ENCODE measurements at places on chromosomes 7 and 10. TPM values are rescaled to one million over a fixed set of nuclear protein-coding genes. Genes with fewer than 3 reads are reported as not detected.

Gene HOXA5
- 30.9 TPM for total RNA-seq

Gene MLXIPL
- total RNA-seq = 34.8 TPM

Gene OR9A2
- total RNA-seq = not detected

Gene PRRT4
- 0.16 TPM for total RNA-seq

Gene NODAL
- not detected for total RNA-seq

Gene STEAP1B
- total RNA-seq = not detected

DNA sequence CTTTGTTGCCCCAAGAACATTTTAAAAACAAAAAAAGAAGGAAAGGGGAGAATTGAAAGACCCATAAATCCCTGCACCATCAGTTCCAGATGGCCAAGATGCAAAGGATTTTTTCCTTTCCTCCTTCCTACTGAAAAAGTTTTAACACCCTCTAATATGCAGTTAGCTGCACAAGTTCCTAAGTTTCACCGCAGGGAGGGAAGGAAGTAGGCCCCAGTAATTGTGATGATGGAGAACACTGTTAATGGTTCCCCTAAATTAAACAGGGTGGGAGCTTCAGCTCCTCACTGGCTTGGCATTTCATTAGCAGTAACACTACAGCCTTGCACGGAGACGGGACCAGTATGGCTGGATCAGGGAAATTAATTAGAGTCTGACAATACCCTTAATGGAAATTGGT is 63.7 kb upstream of the PPIF start:
- H3K27ac ChIP-seq = no peak overlapping the region
- H3K36me3 ChIP-seq = no peaks in the 10 kb centered on the region
- DNase-seq = no peak
- peaks cover 17% of the 10 kb centered on the region for H3K4me1 ChIP-seq

- no peaks in the 10 kb centered on the region for H3K4me1 ChIP-seq
- no peak for DNase-seq
- no peak overlapping the region for H3K4me3 ChIP-seq
- H3K27ac ChIP-seq = no peak overlapping the region
These were observed 144.5 kb upstream of the POT1 start for GRCh38 chr7:125074141-125074540.

GRCh38 chr7:149329265-149329664 is 67.3 kb downstream of the ZNF783 start:
- no peak overlapping the region for H3K27ac ChIP-seq
- H3K4me1 ChIP-seq = no peaks in the 10 kb centered on the region
- no peak for DNase-seq
- no peak overlapping the region for H3K4me3 ChIP-seq
- H3K27me3 ChIP-seq = peaks cover 5% of the 10 kb centered on the region

DNA sequence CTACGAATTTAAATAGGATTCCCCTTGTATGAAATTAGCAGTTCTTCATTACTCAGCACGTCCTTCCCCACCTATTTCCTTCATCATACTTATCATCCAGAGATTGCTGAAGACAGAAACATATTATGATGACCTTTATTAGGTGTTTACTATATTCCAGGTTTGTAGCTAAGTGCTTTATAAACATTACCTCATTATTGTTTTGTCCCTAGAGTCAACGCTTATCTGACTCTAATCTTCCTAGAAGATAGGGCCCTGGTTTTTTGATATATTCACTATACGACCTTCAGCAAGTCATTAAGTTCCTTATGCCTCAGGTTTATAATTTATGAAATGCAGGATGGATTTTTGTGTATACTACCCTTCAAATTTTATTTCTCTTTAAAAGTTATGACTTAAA is 36.8 kb upstream of the NRP1 start:
- no peaks in the 10 kb centered on the region for H3K36me3 ChIP-seq
- no peaks in the 10 kb centered on the region for H3K4me1 ChIP-seq
- H3K27me3 ChIP-seq = no peaks in the 10 kb centered on the region
- DNase-seq = no peak
- no peak overlapping the region for H3K4me3 ChIP-seq

DNA sequence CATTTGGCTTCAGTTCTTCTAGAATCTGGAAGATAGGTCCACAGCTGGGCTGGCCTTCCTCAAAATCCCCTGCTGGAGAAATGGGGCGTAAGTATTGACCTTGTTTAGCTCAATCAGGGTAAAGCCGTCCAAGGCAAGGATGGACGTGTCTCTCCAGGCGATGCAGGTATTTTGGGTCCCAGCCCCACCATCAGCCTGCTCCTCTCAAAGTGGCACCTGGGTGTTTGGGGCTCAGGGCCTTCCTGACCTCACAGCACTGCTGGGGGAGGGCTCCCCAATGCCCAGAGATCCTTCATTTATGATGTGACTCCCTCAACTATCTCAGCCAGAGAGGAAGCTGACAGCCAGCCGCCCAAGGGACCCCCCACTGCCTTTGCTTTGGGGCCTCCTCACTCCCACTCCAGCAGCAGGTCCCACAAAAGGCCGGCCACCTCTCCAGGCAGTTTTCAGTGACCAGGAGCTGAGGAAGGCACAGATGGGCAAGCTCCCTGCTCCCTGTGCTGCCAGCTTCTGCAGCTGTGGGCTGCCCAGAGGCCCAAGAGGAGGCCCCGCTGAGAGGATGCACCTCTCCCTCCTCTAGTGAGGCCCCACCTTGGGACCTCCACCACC is 140.0 kb upstream of the TCERG1L start:
- H3K27ac ChIP-seq = no peak overlapping the region
- H3K27me3 ChIP-seq = peaks cover 16% of the 10 kb centered on the region
- no peaks in the 10 kb centered on the region for H3K4me1 ChIP-seq
- no peaks in the 10 kb centered on the region for H3K36me3 ChIP-seq
- DNase-seq = no peak
- H3K4me3 ChIP-seq = no peak overlapping the region

GRCh38 chr7:117143580-117143979 is 179.3 kb downstream of the WNT2 start:
- no peaks in the 10 kb centered on the region for H3K27me3 ChIP-seq
- no peaks in the 10 kb centered on the region for H3K36me3 ChIP-seq
- H3K4me1 ChIP-seq = no peaks in the 10 kb centered on the region
- no peak for DNase-seq

DNA sequence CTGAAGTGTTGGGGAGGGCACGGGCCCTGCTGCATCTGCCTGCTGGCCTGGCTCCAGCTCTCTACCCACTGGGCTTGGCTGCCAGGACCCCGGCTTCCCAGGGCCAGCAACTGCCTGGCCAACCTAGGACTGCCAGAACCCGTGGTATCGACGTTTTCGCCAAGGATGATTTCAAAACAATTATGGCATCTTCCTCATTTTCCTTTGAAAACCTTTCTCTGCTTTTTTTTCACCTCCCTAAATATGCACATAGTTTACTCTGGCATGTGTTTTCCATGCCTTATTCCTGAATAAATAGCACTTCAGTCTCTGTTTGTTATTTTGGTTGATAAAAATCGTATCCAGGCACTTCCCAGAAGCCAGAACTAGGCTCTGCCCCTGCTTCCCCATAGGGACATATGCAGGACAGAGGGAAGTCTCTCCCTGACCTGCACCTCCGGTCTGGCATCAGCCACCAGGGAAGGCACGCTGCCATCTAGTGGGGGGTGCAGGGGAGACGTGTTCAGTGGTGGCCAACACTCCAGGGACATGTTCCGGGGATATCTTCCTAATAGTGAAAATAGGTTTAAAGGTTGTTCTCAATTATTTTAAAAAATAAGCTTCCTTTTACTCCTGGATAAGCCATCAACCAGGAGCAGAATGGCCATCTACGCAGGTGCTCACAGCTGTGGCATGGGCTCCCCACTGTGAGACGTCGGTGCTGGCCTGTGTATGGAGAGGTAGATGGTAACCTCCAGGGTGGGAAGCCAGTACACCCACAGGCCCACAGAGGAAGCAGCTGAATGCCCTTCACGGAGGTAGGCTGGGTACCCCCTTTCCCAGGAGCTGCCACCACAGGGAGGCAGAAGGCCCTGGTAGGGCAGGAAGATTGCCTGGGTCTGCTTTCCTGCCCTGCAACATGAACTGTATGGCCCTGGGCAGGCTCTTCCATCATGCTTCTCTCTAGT is 30.7 kb upstream of the ANTXRL start:
- H3K4me1 ChIP-seq = no peaks in the 10 kb centered on the region
- H3K4me3 ChIP-seq = no peak overlapping the region
- DNase-seq = peak; percentile 71
- H3K27me3 ChIP-seq = no peaks in the 10 kb centered on the region

GRCh38 chr10:35000936-35001335 is 89.2 kb downstream of the CUL2 start:
- DNase-seq = no peak
- no peaks in the 10 kb centered on the region for H3K4me1 ChIP-seq
- no peak overlapping the region for H3K27ac ChIP-seq
- no peaks in the 10 kb centered on the region for H3K36me3 ChIP-seq
- no peaks in the 10 kb centered on the region for H3K27me3 ChIP-seq

- no peaks in the 10 kb centered on the region for H3K27me3 ChIP-seq
- H3K4me1 ChIP-seq = no peaks in the 10 kb centered on the region
- DNase-seq = no peak
- H3K36me3 ChIP-seq = no peaks in the 10 kb centered on the region
These were observed 5.5 kb downstream of the MYOZ1 start for GRCh38 chr10:73635781-73636180.

DNA sequence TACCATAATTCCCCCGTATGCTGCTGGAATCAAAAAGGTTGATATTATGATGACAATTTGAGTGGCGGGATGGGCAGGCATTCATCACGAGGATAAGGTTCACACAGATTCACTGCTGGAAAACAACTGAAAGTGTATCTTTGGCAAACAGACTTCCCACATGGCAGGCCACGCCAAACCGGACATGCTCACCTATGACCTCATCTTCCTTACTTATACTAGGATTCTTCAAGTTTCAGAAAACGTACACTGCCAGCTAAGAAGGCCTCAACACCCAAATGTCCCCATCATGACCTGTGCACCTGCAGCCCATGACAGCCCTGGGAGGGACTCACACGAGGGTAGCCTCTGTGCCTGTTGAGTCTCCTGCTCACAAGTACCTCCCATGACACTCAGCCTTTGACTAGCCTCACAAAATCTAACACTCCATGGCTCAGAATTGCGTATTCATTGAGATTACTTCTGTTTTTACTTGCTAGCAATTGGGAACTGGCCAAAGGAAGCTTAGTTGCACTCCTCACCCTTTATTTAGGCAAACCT is 259.0 kb upstream of the GHITM start:
- H3K27ac ChIP-seq = no peak overlapping the region
- no peaks in the 10 kb centered on the region for H3K36me3 ChIP-seq
- no peaks in the 10 kb centered on the region for H3K27me3 ChIP-seq
- H3K4me1 ChIP-seq = no peaks in the 10 kb centered on the region
- DNase-seq = no peak

- peak; percentile 10 for DNase-seq
- H3K36me3 ChIP-seq = no peaks in the 10 kb centered on the region
- no peak overlapping the region for H3K4me3 ChIP-seq
These were observed 91.6 kb upstream of the CCDC6 start for GRCh38 chr10:59997827-59998525.

DNA sequence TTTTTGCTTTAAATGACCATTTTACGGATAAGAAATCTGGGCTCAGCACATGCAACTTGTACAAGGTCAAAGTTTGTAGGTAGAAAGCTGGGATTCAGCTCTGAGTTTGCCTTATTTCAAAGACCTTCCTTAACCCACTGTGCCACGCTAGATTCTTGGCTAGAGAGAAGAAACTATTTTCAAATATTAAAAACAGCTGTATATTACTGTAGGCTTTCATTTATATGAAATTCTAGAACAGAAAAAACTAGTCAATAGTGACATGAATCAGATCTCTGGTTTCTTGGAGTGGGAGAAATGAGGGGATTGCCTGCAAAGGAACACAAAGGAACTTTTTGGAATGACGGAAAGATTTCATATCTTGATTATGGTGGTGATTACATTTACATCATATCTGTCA is 53.0 kb upstream of the C1GALT1 start:
- H3K36me3 ChIP-seq = no peaks in the 10 kb centered on the region
- H3K4me3 ChIP-seq = no peak overlapping the region
- peaks cover 16% of the 10 kb centered on the region for H3K4me1 ChIP-seq
- no peaks in the 10 kb centered on the region for H3K27me3 ChIP-seq
- no peak for DNase-seq

DNA sequence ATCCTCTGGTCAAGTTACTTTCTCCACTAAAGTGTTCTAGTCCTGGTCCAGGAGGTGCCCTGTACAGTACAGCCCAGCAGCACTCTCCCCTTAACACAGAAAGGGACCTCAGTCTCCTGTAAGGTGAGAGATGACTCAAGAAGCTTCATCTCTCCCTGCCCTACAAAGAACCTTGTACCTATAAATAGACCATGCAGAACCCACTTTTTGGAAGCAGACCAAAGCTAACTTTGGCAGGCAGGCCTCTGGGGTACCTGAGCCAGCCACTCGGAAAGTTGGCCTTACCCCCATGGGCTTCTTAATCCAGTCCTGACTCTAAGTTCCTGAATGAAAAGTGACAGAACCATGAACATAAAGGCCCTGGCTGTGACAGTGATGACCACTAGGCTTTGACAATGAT is 454.8 kb downstream of the KCNMA1 start:
- no peaks in the 10 kb centered on the region for H3K27me3 ChIP-seq
- H3K4me1 ChIP-seq = no peaks in the 10 kb centered on the region
- H3K36me3 ChIP-seq = no peaks in the 10 kb centered on the region
- DNase-seq = no peak
- no peak overlapping the region for H3K4me3 ChIP-seq

GRCh38 chr7:142463401-142463850 is 205.6 kb upstream of the PRSS58 start:
- no peak overlapping the region for H3K4me3 ChIP-seq
- no peaks in the 10 kb centered on the region for H3K27me3 ChIP-seq
- H3K4me1 ChIP-seq = no peaks in the 10 kb centered on the region
- DNase-seq = no peak

- H3K4me1 ChIP-seq = peaks cover 10% of the 10 kb centered on the region
- peak overlapping the region; percentile 99 for H3K27ac ChIP-seq
- no peak overlapping the region for H3K4me3 ChIP-seq
- DNase-seq = no peak
These were observed 2.8 kb upstream of the KLF6 start for GRCh38 chr10:3787816-3788215.

DNA sequence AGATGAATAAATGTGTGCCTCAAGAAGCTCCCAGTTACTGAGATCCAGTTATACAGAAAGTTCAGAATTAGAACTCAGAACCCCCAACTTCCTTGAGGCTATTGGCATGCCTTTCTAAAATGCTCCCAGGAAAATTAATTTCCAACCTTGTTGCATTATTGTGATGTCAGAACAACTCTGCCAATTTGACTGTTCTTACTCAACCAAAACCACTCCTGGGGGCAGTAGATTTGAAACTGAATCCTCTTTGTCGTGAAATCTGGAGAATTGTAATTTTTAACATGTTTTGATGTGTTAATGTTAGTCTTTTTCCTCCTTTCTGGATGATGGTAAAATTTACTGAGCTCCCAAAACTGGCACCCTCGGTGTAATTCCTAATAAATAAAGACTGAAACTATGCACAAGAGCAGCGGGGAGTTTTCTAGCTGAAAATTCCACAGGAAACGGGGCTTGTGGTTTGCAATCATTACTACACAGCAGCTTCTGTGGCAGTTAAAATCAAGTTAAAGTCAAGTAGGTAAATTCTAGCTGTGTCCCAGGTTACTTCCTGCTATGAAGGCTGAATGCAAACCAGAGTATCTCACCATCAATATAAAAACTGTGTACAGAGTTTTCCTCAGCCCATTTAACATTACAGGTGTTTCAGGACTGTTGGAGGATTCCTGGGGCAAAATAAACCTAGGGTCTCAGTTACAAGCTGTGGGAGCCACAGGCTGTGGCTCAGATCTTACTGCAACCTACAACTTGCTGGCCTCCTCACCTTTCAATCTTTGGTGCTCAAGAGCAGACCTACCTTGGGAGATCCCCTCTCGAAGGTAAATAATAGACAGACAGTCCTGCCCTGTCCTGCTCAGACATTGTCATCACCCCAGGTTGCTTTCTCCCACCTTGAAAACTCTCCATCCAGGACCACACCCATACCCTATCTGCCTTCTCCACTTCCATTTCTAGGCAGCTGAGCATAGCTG is 156.3 kb upstream of the KMT2E start:
- H3K4me1 ChIP-seq = no peaks in the 10 kb centered on the region
- DNase-seq = no peak
- no peaks in the 10 kb centered on the region for H3K27me3 ChIP-seq
